Body of pancreas (tissue), 4 donors: ENCODE measurements at places on chromosomes 4 and X. TPM values are rescaled to one million over a fixed set of nuclear protein-coding genes. Genes with fewer than 3 reads are reported as not detected.

DNA sequence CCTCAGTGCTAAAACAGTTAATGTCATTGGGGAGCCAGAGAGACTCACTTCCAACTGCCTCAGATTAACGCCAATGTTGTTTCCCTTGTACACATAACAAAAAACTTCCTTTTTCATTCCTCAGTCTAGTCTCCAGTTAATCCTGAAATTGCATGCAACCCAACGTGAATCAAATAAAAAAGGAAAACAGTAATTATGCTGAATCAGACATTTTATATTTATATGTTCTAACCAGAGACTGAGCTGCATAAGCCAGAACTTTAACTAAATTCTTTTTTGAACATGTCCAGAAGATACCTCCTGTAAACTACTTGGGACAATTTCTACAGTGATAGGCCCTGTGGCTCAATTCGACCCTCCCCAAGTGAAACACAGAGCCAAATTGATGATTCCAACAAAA is 4.7 kb downstream of the GPC4 start:
- DNase-seq: no peak

DNA sequence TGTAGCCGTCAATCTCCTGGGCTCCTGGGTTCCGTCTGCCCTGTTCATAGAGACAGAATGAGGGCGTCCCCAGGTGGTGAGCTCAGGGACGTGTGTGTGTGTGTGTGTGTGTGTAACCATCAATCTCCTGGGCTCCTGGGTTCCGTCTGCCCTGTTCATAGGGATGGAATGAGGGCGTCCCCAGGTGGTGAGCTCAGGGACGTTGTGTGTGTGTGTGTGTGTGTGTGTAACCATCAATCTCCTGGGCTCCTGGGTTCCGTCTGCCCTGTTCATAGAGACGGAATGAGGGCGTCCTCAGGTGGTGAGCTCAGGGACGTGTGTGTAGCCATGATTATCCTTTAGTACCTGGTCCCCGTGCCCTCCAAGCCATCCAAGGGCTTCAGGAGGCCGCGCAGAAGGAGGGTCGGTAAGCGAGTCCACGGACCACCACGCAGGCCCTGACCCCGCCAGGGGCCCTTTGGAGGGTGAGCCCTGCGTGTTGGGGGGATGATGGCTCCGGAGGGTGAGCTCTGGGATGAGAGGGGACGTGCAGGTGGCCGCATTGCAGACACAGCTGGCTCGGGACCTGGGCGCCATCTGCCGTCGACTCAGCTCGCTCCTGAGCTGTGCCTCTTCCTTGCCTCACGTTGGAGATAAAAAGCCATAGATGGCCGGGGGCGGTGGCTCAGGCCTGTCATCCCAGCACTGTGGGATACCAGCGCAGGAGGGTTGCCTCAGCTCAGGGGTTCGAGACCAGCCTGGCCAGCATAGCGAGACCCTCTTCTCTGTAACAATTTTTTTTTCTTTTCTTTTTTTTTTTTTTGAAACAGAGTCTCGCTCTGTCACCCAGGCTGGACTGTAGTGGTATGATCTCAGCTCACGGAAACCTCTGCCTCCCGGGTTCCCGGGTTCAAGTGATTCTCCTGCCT is 5.4 kb upstream of the GTPBP6 start:
- DNase-seq: peak; percentile 79

GRCh38 chr4:173990869-173991210 is 292.6 kb downstream of the FBXO8 start:
- DNase-seq: peak; percentile 32

DNA sequence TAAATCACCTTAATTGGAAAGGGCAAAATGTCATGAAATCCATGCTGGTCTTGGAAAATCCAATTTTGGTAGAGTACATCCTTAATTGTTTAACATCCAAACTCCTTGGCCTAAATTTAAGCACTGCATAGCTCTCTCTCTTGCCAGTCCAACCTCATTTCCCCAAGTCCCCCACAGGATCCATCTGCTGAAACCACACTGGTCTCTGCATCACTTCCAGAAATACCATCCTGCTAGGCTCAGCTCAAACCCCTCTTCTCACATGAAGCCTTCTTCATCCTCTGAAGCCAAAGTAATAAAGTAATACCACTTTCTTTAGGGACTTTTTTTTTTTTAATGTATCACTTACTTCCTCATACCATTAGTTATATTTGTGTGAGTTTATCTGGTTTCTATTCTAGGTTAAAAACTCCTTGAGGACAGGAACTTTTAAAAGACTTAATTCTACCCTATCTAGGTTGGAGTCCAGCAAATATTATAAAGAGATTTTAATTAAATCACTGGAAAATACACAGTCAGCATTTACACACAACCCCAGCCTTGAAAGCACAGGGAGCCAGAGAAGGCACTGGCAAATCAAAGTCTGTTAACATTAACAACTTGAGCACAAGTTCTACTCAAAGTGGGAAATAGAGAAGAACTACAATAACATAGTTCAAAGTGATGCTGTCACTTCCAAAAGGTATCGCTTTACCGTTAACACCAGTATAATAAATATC is 16.7 kb upstream of the KLF3 start:
- no peak for DNase-seq

DNA sequence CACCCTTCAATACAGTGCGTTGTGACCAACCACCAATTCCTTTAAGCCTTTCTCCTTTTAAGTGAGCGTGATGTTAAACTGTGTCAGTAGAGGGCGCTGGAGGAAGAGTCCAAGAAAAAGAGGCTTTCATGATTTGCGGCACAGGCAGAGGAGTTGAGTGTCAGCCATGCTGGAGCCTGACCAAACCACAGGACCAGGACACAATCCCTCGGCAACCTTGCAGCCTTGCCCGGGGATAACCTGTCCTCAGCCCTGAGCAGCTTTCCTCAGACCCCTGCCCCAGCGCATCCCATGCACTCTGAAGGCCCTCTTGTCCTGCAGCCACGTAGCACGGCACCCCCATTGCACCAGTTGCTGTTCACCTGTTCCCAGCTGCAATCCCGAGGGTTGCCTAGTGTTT is 53.5 kb upstream of the SMIM31 start:
- no peak for DNase-seq

DNA sequence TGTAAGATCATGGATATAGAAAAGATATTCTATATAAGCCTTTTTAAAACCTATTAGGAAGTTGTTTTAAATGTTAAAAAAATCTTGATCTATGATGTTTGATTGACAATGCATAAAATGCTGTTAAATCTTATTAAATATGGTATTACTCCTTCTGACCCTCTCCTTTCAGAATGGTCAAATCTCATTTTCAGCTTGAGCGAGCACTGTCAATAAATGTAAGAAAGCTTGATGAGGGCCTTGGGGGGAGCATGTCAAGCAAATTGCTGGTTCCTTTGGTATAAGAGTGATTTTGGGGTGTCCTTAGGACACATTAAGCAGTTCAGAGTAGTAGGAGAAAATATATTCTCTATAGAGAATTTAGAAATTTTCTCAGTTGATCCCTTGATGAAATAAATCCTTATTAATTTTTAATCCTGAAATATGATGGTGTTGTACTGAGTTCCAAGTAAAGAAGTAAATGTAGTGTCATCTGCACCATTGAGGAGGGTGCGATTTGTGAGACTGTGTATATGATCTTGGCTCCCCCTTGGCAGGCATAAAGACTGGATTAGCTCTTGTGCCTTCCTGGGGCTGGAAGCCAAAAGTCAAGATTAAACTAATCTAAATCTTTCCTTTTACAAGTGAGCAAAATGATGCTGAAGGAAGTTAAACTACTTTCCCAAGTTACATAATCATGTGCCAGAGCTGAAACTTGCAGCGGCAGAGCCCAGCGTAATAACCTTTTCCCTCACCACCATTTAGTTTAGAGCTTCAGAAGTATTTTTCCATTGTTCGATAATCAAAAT is 82.6 kb upstream of the ANK2 start:
- DNase-seq: no peak

- DNase-seq: no peak
Measured at GRCh38 chr4:1684506-1685234, 557 bp upstream of the FAM53A start.

DNA sequence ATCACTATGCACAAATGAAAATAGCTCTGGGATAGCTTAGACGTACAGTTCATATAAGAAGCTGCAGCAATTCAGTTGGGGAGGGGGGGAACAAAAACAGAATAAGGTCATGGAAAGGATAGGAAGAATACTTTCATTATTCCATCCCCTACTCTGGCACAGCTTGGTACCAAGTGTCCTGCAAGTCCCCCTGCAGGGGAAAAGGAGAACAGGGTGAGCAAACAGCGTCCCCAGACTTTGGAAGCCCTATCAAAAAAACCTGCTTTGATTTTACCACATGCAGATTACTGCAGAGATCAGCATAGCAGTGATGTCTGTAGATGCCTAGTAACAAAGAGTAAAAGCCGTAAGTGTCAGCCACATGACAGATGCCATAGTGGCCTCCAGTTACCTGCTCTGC is 209.4 kb upstream of the NEIL3 start:
- DNase-seq: no peak

- no peak for DNase-seq
Measured at GRCh38 chrX:154981116-154981411, 41.5 kb downstream of the F8 start.

- DNase-seq: no peak
Measured at GRCh38 chrX:96052078-96052477, 632.6 kb upstream of the DIAPH2 start.

DNA sequence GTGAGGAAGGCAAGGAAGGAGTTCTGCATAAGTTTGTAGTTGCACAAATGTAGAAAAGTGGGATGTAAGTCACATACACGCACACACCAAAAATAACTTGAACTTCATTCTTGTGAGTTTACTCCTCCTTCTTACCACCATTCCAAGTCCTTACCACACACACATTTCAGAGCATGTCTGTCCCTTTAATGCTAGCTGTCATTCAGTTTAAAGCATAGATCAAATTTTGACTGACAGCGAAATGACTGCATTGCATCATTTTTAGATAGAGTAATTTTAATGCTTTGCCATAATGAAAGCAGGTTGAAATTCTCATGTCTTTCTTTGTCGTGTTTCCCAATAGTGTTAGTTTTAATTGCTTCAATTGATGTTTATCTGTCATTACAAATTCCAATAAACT is 629.6 kb upstream of the HTR2C start:
- no peak for DNase-seq

DNA sequence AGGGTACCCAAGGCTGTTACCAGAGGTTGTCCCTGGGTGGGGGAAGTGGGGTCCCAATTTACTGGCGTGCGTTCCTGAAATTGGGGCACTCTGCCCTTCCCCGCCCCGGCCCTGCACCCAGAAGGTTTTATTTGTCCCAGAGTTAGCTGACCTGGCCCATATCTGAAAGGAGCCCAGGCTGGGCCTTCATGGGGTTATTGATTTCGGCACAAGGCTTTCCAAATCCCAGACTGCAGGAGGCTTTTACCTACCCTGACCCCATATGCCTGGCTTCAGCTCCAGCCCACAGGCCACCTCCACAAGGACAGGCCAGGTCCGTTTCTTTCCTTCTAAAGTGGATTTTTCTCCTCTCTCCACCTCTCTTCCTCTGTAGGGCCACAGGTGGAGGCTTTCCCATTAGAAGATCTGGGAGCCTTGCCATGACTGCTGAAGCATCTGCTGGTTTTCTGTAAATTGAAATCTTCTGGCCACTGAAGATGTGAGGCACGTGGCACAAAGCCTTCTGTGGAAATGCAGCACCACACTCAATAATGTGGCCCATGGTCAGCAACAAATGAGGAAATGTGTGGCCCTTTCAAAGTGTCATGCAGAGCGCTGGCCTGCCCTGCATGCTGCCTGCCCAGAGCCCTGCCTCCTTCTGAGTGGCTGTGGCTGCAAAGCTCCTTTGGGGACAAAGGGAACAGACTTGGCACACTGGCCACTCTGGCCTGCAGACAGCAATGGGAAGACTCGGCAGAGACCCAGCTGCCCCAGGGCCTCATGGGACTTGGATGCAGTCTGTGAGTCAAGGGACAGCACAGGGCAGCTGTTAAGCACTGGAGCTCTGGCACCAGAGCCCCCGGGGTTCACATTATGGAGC is 43.1 kb upstream of the MTM1 start:
- peak; percentile 85 for DNase-seq

DNA sequence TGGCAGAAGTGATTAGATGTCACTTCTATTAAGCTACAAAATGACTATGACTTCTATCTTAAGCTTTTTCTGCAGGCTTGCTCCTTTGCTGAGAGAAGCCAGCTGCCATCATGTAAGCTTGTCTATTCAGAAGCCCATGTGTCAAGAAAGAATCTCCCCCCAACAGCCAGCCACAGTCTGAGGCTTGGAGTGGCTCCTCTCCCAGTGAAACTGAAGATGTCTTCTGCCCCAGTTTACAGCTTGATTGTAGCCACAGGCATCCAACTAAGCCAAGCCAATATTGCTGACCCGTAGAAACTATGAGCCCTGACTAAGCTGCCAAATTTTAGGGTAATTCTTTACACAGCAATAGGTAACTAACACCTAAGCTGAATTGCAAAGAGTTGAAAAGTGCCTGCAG is 26.7 kb upstream of the SLC10A7 start:
- no peak for DNase-seq

DNA sequence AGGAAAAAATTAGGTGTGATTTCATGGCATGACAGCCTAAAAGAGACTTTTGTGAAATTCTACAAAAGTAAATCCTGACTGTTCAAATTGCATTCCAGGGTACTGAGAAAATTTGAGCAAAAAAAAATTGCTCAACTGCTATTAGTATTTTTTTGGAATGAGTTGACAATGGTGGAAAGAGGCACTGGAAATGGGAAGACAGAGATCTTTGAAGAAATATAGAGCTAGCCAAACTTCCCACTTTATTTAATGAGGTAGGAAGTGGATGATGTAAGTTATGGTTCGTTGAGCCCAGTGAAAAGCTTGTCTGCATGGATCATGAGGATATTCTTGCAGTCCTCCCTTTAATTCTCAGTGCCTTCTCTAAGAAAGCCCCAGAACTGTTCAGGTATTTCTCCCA is 183.8 kb downstream of the PTTG2 start:
- DNase-seq: no peak

The LINC00632 gene
- total RNA-seq: 7.8 TPM

The DGAT2L6 gene
- not detected for total RNA-seq

The GCNA gene
- 6.9 TPM for total RNA-seq

The CYSLTR1 gene
- total RNA-seq: 4.9 TPM

The SLC4A4 gene
- total RNA-seq: 334 TPM

The MAGEE2 gene
- not detected for total RNA-seq

The FAM241A gene
- 2.6 TPM for total RNA-seq

The TMEM150C gene
- 5.6 TPM for total RNA-seq

The FRMD7 gene
- total RNA-seq: not detected

The XG gene
- total RNA-seq: not detected

The SAT1 gene
- total RNA-seq: 493 TPM

The ANXA5 gene
- 126 TPM for total RNA-seq

The HSPA4L gene
- total RNA-seq: 3.6 TPM

The VEGFC gene
- 1.3 TPM for total RNA-seq

The POU3F4 gene
- total RNA-seq: not detected
